Ureter (tissue), 1 donor: ENCODE measurements at places on chromosomes 11 and 22. TPM values are rescaled to one million over a fixed set of nuclear protein-coding genes. Genes with fewer than 3 reads are reported as not detected.

GRCh38 chr22:30717331-30717921 lies 22.8 kb downstream of the OSBP2 start:
- DNase-seq: no peak

GRCh38 chr11:27841023-27841422 lies 140.8 kb upstream of the BDNF start:
- no peak for DNase-seq

- DNase-seq: no peak
Measured at GRCh38 chr11:116948391-116948790, 111.0 kb upstream of the APOA1 start.

GRCh38 chr11:43984039-43984438 lies 41.6 kb downstream of the C11orf96 start:
- DNase-seq: no peak

The OR52A1 gene
- total RNA-seq: not detected

DNA sequence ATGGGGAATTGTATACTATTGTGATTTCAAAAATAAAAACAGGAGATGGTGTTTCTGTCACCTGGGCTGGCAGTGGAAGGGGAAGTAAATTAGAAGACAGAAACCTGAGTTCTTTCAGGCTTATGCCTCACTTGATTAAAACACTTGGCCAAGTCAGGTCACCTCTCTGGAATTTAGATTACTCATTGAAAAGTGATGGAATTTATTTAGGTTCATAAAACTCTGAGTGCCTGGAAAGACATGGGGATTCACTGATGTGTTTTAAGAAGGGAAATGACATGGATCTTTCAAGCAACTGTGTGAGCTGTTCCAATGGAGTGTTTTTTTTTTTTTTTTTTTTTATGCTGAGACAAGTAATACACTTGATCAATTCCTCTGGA lies 400.1 kb downstream of the TMEM135 start:
- DNase-seq: no peak

DNA sequence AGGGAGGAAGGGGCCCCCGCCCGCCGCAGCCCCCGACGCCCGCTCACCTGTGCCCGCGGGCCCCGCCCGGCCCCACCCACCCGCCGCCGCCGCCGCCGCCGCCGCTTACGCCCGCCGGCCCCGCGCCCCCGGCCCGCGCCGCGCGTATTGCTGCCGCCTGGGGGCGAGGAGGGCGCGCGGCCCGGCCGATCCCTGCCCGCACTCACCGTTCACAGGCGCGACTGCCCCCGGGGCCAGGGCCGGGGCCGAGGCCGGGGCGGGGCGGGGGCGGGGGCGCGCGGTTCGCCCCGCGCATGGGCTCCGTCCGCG lies 212 bp downstream of the HRAS start:
- DNase-seq: no peak

The FGF19 gene
- not detected for total RNA-seq

GRCh38 chr22:40585310-40585751 lies 51.2 kb downstream of the MRTFA start:
- no peak for DNase-seq

GRCh38 chr11:115670538-115671205 lies 166.5 kb upstream of the CADM1 start:
- no peak for DNase-seq

The E2F8 gene
- 3.0 TPM for total RNA-seq

GRCh38 chr22:25736378-25737011 lies 5.5 kb upstream of the MYO18B start:
- DNase-seq: no peak

DNA sequence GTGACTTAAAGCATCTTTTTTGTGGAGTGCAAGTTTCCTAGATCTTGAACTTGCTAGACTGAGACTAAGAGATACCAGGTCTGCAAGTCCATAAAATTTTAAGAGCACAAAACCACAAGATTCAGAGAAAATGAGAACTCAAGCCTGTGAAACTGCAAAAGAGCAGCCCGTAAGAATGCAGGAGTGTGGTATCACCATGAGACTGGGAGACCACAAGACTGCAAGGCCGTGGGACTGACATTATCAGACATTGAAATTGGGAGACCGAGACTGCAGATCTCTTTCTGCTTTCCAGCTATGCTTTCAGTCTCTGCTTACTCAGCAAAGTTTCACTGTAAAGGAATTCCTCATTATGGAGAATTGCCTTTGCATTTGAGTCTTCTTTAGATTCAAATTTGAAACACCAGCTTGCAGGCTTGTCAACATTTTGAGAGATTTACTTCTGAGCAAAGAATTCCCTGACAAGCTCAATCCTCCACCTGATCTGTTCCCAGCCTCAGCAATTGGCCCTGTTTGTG lies 621.2 kb downstream of the KCNA4 start:
- DNase-seq: no peak

DNA sequence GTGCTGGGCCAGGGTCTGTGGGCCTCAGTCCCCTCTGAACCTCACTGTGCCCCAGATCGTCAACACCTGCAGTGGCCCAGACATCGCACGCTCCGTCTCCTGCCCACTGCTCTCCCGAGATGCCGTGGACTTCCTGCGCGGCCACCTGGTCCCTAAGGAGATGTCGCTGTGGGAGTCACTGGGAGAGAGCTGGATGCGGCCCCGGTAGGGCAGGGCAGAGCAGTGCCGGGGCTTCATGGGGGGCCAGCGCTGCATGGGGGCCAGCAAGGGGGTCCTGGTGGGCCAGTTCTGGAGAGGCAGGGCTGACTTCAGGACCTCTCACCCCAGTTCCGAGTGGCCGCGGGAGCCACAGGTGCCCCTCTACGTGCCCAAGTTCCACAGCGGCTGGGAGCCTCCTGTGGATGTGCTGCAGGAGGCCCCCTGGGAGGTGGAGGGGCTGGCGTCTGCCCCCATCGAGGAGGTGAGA lies 16.3 kb downstream of the EPS8L2 start:
- DNase-seq: no peak

DNA sequence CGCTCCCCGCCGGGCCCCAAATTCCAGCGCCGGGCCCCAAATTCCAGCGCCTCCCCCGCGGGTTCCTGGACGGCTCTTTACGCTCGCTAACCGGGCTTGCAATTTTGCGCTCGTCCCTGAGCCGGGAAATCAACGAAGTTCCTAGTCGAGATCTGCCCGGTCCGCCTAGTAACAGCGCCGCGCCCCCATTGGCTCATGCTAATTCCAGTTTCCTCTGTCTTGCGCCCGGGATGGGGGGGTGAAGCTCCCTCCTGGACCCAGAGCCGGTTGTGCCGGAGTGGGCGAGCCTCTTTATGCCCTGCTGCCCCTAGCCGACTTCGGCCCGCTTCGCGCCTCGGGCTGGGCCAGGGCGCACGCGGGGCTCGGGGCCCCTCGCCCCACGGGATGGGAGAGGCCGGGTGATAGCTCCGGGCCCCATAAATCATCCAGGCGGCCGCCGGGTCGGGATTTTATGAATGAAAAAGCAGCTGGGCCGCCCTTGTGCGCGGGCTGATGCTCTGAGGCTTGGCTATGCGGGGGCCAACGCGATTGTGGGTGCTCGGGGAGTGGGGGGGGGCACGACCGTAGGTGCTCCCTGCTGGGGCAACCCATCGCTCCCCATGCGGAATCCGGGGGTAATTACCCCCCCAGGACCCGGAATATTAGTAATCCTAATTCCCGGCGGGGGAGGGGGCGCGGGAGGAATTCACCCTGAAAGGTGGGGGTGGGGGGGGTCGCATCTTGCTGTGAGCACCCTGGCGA lies 1.8 kb upstream of the CCND1 start:
- peak; percentile 95 for DNase-seq

The CCDC88B gene
- 17.1 TPM for total RNA-seq

- DNase-seq: no peak
Measured at GRCh38 chr22:48210812-48211211, 1448.4 kb downstream of the TBC1D22A start.

GRCh38 chr11:1351278-1351937 lies 38.3 kb upstream of the BRSK2 start:
- no peak for DNase-seq

- no peak for DNase-seq
Measured at GRCh38 chr11:2122222-2122906, 16.8 kb downstream of the IGF2 start.

The SLC15A3 gene
- total RNA-seq: 32.3 TPM

The SPON1 gene
- 37.1 TPM for total RNA-seq

DNA sequence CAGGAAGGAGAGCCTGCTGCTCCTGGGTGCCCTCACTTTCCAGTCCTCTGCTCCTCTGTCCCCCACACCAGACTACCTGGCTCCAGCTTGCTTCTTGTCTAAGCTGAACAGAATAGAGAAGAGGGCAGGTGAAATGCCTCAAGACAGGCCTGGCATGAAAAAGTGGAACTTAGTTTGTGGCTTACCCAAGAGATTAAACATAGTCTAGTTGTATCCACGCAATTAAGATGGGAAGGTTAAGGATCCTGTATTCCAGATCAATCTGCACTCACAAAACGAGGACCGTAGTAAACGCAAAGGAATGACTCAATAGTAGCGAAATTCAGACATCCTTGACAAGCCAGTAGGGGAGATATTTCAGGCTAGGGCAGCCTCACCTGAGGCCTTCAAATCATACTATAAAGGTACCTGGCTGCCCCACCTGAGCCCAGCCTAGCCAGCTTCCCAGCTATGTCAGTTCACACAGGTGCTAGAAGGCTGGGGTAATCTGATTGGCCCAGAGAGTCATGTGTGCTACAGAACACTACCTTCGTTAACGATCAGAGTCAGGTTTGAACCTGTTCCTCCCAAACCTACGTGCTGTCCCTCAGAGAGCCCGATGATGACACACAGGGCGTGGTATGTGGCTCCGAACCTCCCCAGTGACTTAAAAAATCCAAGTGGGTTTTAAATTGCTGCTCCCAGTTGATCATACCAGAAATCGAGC lies 46.5 kb downstream of the AHNAK start:
- peak; percentile 86 for DNase-seq

DNA sequence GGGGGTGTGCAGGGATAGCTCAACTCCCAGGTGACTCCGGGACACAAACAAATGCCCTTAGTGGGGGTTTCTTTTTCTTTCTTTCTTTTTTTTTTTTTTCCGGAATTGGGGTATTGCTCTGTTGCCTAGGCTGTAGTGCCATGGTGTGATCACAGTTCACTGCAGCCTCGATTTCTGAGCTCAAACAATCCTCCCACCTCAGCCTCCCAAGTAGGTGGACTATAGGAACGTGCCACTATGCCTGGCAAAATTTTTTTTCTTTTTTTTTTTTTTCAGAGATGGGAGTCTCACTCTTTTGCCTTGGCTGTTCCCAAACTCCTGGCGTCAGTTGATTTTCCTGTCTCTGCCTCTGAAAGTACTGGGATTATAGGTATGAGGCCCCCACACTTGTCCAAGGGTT lies 13.8 kb upstream of the ZNF280A start:
- DNase-seq: no peak

The PATE4 gene
- total RNA-seq: not detected

The RFPL1 gene
- not detected for total RNA-seq
